ENCODE measurements at places on chromosomes 2 and 18. TPM values are rescaled to one million over a fixed set of nuclear protein-coding genes. Genes with fewer than 3 reads are reported as not detected.

Gene ACMSD
- not detected for total RNA-seq

Gene SERPINB5
- 0.63 TPM for total RNA-seq

Gene COL4A4
- total RNA-seq: 17.2 TPM

Gene VWA3B
- not detected for total RNA-seq

Data from thoracic aorta (tissue), 2 donors.